ENCODE measurements at places on chromosomes 12 and 14. TPM values are rescaled to one million over a fixed set of nuclear protein-coding genes. Genes with fewer than 3 reads are reported as not detected.

Gene RNASE3
- total RNA-seq = not detected

Gene AICDA
- total RNA-seq = not detected

Gene NRIP2
- total RNA-seq = 0.19 TPM

Gene DNAH10
- total RNA-seq = 0.39 TPM

Gene BORCS5
- 9.7 TPM for total RNA-seq

Gene EGLN3
- 2.0 TPM for total RNA-seq

Gene KIAA0586
- 4.7 TPM for total RNA-seq

- H3K4me1 ChIP-seq = no peaks in the 10 kb centered on the region
- no peaks in the 10 kb centered on the region for H3K27me3 ChIP-seq
- no peak overlapping the region for H3K27ac ChIP-seq
- peaks cover 22% of the 10 kb centered on the region for H3K36me3 ChIP-seq
- DNase-seq = no peak
- no peak overlapping the region for H3K4me3 ChIP-seq
Measured at GRCh38 chr14:90274808-90275457, 18.6 kb downstream of the PSMC1 start.

DNA sequence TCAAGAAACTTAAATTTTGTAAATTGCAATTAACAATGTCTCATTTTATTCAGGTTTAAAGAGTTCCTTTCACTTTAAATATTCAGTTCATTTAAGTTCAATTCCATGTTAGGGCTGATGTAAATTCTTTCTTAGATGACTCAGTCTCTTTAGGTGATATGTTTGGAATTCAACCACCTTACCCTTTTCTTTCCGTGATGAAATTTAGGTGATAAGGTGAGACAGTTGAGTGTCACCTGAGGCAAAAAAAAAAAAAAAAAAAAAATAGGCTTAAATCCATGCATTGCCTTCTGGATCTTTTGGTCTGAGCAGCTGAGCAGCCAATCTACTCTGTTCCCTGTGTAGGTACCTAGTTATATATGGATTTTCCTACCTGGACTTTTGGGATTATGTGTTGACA is 299.5 kb downstream of the DAD1 start:
- no peaks in the 10 kb centered on the region for H3K27me3 ChIP-seq
- no peak overlapping the region for H3K4me3 ChIP-seq
- no peak for DNase-seq
- no peaks in the 10 kb centered on the region for H3K4me1 ChIP-seq
- H3K27ac ChIP-seq = no peak overlapping the region

DNA sequence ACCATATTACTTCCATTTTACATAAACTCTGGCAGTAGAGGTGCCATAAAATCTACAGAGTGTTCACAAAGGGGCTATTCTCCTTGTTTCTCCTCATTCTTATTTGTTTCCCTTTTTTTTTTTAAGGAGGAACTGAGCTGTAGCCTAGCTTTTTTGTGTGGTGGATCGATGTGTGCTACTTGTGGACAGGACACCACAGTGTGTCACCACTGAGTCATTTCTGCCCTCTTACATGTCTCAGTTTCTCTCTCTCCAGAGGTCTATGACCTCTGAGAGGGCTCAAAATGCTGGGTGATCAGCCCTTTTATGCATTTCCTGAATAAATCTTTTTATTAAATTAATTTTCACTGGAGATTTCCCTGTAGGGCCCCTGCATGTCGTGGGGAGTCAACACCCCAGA is 370.2 kb downstream of the ADGRD1 start:
- no peaks in the 10 kb centered on the region for H3K4me1 ChIP-seq
- H3K4me3 ChIP-seq = no peak overlapping the region
- no peak for DNase-seq
- H3K27me3 ChIP-seq = no peaks in the 10 kb centered on the region
- H3K27ac ChIP-seq = no peak overlapping the region

DNA sequence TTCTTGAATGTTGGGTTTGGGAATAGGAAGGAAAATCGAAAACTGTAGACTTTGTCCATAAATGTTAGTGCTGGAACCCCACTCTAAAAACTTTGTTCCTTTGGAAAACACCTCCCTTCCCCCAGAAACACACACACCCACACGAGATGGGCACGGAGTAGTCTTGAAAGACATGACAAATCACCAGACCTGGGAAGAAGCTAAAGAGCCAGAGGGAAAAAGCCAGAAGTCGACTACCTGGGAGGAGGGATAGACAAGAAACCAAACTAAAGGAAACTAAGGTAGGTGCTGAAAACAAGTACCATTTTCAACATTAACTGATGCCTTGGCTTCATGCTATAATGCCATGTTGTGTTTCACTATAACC is 925 bp upstream of the NANOG start:
- H3K27ac ChIP-seq = no peak overlapping the region
- no peaks in the 10 kb centered on the region for H3K36me3 ChIP-seq
- no peaks in the 10 kb centered on the region for H3K27me3 ChIP-seq
- no peaks in the 10 kb centered on the region for H3K4me1 ChIP-seq
- no peak overlapping the region for H3K4me3 ChIP-seq
- no peak for DNase-seq

GRCh38 chr14:38297681-38298080 is 41.8 kb upstream of the CLEC14A start:
- no peaks in the 10 kb centered on the region for H3K27me3 ChIP-seq
- H3K4me1 ChIP-seq = no peaks in the 10 kb centered on the region
- H3K4me3 ChIP-seq = no peak overlapping the region

DNA sequence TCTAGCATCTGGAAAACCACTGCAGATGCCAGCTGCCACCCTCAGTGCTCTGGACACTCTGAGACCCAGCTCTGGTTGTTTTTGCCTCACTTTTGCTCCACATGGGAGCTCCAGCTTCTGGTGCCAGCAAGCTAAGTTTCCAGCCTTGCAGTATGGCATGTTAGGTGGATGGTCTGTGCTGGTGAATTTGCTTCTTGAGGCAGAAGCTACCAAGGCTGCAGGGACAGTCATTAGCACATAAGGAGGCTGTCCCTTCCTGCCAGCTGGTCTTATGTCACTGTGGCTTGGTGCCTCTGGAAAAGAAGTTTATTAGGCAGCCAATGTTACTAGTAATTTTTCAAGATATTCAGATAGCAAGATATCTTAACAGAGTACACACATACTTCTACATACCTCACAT is 64.2 kb upstream of the CSRP2 start:
- H3K4me3 ChIP-seq = no peak overlapping the region
- H3K4me1 ChIP-seq = no peaks in the 10 kb centered on the region
- no peaks in the 10 kb centered on the region for H3K27me3 ChIP-seq
- DNase-seq = no peak

DNA sequence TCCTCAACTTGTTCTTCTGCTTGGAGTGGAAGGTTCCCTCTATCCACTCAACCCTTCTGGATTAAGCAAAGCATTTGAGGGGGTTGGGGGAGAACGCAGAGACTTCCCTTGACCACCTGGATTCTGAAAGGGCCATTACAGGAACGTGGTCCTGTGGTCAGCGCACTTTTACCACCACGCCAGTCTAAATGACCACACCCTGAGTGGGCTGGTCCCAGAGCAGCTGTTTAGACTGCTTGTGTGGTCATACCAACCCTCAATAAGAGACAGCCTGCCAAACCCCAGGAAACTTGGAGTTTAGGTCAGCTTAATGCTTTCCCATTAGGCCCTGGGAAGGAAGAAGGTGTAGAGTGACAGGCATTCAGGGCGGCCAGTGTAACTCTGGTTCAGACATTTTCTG is 165.5 kb upstream of the ATP2B1 start:
- H3K27ac ChIP-seq = no peak overlapping the region
- no peaks in the 10 kb centered on the region for H3K27me3 ChIP-seq
- H3K4me3 ChIP-seq = no peak overlapping the region
- no peaks in the 10 kb centered on the region for H3K4me1 ChIP-seq
- no peak for DNase-seq

DNA sequence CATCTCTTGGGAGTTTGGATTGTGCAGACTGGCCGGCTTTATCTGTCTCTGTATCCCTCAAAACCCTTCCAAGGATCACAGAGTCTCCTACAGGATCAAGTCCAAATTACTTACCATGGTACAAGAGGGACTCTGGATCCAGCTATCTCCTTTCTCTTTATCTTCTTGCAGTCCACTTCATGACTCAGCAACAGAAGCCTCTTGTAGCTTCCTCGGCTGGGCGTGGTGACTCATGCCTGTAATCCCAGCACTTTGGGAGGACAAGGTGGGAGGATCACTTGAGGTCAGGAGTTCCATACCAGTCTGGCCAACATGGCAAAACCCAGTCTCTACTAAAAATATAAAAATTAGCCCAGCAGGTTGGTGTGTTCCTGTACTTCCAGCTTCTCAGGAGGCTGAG is 189.7 kb downstream of the BCAT1 start:
- no peaks in the 10 kb centered on the region for H3K27me3 ChIP-seq
- no peak for DNase-seq
- H3K27ac ChIP-seq = no peak overlapping the region
- no peaks in the 10 kb centered on the region for H3K4me1 ChIP-seq
- H3K4me3 ChIP-seq = no peak overlapping the region
- no peaks in the 10 kb centered on the region for H3K36me3 ChIP-seq

- no peak overlapping the region for H3K4me3 ChIP-seq
- H3K27me3 ChIP-seq = no peaks in the 10 kb centered on the region
- H3K4me1 ChIP-seq = no peaks in the 10 kb centered on the region
Measured at GRCh38 chr14:104322531-104323366, 184.4 kb downstream of the KIF26A start.

DNA sequence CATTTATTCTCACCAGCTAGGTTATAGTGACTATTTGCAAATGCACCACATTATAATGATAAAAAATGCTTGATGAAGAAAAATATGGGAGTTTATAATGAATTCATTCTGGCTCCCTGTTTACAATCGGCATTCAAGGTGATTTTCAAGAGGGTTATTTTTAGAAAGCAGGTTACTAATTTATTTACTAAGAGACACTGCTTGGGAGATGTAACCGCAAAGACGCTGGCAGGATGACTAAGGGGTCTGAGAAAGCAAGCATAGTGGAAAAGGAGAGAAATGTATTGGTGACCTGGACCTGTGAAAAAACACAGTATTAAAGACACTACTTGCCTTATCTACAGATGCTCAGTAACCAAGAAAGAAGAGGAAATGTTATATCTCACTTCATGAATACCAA is 13.3 kb upstream of the PITPNM2 start:
- H3K4me3 ChIP-seq = no peak overlapping the region
- H3K36me3 ChIP-seq = no peaks in the 10 kb centered on the region
- H3K27ac ChIP-seq = no peak overlapping the region
- peaks cover 43% of the 10 kb centered on the region for H3K4me1 ChIP-seq
- no peaks in the 10 kb centered on the region for H3K27me3 ChIP-seq

DNA sequence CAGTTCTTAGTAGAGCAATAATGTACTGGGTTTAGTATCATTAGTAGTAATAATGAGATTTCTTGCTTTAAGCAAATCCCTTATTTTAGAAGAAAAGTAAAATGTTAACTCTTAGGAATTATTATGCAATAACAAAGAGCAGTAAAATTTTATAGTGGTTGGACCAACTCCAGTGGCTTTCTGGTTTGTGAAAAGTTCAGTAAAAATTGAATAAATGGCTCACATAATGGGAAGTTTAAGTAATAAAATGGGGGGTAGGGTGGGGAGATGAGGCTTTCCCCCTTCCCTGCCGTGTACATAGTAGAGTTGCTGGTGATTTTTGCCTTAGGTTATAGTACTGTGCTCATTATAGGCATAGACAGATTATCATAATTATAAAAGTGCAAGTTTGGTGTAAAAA is 250.5 kb upstream of the ATP2B1 start:
- no peak overlapping the region for H3K27ac ChIP-seq
- no peaks in the 10 kb centered on the region for H3K36me3 ChIP-seq
- no peaks in the 10 kb centered on the region for H3K27me3 ChIP-seq
- DNase-seq = no peak

DNA sequence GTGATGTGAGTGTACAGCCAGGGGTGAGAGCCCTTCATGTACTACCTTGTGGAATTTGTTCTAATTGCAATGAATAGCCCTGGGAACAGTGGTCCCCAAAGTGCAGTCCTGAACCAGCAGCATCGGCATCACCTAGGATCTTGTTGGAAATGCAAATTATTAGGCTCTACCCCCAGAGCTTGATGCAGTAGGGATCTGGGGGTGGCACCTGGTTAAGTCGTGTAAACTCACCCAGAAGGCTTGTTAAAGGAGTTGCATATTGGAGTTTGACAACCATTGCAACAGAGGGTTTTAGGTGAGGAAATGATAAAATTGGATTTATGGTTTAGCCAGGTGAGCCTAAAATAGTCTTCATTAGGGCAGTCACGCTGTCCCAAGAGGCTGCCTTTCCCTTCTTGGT is 73.2 kb downstream of the PLEKHG3 start:
- no peaks in the 10 kb centered on the region for H3K36me3 ChIP-seq
- H3K4me3 ChIP-seq = no peak overlapping the region
- H3K27ac ChIP-seq = no peak overlapping the region

DNA sequence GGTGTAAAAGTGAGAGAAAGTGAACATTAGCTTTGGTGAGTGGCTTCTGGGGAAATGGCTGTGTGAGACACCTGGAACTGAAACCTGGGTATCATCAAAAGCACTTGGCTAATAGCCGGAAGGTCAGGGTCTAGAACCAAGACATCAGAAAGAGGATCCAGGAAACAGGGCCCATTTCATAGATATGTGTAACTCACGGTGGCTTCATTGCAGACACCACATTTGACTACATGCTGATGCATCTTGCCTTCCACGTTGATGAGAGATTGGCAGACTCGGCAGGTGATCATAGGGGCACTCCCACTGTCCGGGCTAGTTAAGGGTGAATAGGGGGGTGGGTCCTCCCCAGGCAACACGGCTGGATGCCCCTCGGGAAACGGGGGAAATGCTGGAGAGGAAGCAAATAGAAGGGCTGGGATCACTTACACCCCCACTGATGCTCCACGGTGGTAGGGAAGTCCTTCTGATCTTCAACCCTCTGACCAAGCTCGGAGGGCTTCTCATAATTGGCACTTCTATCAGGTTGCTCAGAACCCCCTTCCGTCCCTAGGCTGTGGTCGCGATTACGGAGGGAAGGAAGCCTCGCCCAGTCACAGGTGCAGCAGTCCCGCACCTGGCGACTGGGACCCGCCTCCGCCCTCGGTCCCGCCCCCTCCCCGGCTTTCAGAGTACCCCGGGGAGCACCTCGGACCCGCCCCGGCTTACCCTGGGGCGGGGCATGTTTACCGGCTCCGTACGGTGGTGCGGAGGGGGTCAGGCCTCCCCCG is 593 bp downstream of the PIP4P1 start:
- H3K27ac ChIP-seq = peak overlapping the region; percentile 84
- H3K27me3 ChIP-seq = no peaks in the 10 kb centered on the region
- peak overlapping the region; percentile 72 for H3K4me3 ChIP-seq
- H3K4me1 ChIP-seq = no peaks in the 10 kb centered on the region
- no peak for DNase-seq

Data from right lobe of liver (tissue), 6 donors.